ENCODE measurements at places on chromosomes 12 and 14.
A peak's percentile ranks its signal among the peaks of the same experiment; 100 is the strongest.

DNA sequence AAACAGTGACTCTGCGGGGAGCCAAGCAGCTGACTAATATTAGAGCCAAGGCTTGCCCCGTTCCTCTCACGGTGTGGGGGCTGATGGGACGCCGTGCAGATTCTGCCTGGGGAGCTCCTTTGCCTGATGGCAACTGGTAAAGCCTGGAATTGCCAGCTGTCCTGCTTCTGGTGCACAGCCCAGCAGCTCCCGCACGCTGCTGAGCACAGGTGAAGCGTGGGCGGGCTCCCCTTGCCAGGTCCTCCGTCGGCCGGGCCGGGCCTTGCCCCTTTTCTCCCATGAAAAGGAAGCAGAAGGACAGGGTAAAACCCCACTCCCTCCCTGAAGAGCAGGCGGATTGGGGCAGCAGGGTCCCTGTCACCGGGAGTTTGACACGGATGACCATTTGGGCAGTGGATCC lies 79.0 kb downstream of the WDR20 start:
- no peak for DNase-seq

- DNase-seq = no peak
These were observed 430.0 kb downstream of the ZFP36L1 start for GRCh38 chr14:68362846-68363245.

- peak; percentile 2 for DNase-seq
These were observed 256.1 kb downstream of the APAF1 start for GRCh38 chr12:98901189-98901588.

- DNase-seq = no peak
These were observed 166.6 kb upstream of the CCDC198 start for GRCh38 chr14:57660208-57660607.

DNA sequence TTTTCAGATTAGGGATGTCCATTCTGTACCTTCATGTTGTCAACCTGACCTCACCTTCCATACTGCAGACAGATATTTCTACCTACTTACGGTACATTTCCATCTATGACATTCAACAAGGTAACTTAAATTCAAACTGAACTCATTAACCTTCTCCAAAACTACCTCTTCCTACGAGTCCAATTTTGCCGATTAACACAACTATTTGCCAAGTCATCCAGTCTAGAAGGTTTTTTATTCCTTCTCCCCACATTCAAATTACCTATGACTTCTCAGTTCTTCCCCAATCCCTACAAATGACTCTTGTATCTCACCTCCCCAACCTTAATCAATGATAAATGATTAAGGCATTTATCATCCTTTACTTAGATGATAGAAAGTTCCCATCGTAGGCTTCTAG lies 23.6 kb downstream of the SPTSSA start:
- DNase-seq = no peak

GRCh38 chr12:53575502-53576249 lies 50.5 kb downstream of the ATF7 start:
- peak; percentile 65 for DNase-seq

- no peak for DNase-seq
These were observed 32.8 kb downstream of the CLIP1 start for GRCh38 chr12:122389677-122390076.

DNA sequence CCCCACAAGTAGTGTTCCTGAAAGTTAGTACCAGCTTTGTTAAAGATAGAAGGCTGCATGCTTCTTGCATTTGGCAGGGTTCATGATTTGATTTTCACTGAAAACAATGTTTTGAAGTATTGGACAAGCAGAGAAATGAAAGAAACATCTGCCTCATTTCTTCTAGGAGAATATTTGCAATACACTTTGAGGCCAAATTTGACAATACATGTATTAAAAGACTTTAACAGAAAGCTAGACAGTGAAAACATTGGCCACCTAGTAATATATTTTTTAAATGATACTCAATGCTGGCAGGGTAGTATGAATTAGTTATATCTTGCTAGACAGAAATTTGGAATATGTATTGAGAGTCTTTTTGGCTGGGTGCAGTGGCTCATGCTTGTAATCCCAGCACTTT lies 68.5 kb downstream of the GCH1 start:
- no peak for DNase-seq

DNA sequence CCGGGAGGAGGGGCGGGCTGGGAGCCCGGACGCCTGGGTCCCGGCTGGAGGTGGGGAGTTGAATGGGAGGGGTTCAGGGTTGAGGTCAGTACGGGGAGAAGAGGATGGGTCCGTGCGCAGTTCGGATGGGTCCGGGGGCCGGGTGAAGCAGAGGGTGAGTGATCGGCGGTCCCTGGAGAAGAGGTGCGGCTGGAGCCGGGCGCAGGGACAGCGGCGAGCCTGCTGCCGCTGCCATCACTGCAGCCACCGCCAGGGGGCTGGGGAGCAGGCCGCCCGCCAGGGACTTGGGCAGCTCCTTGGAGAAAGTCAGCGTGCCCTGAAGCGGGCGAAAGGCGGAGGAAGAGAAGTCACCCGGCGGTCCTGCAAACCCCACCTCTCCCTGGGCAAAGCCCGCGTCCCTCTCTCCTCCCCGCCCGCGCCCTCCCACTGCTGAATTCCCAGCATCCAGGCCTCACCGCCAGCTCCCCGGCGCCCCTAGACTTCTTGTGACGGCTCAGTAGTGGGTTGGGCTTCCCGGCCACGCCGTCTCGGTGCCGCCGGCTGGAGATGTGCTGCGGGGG lies 6.0 kb upstream of the GPR84 start:
- peak; percentile 72 for DNase-seq

DNA sequence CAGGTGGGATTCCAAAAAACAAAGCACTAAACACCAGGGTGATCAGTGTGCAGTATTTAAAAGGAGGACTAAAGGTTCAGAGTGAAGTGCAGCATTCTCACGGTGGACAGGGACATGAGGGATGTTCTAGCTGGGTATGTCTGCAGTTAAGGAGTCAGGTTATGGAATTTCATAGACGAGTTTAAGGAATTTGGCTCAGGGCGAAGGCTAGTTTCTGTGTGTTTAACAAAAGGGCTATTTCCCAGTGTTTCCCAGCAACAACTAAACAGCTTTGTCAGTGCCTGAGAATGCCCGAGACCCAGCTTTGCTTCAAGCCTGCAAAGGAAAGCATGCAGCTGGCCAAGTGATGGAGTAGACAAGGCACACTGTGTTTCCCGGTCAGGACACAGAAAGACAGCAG lies 7.0 kb downstream of the KRT1 start:
- DNase-seq = no peak
